ENCODE measurements at places on chromosomes 7 and 10.

DNA sequence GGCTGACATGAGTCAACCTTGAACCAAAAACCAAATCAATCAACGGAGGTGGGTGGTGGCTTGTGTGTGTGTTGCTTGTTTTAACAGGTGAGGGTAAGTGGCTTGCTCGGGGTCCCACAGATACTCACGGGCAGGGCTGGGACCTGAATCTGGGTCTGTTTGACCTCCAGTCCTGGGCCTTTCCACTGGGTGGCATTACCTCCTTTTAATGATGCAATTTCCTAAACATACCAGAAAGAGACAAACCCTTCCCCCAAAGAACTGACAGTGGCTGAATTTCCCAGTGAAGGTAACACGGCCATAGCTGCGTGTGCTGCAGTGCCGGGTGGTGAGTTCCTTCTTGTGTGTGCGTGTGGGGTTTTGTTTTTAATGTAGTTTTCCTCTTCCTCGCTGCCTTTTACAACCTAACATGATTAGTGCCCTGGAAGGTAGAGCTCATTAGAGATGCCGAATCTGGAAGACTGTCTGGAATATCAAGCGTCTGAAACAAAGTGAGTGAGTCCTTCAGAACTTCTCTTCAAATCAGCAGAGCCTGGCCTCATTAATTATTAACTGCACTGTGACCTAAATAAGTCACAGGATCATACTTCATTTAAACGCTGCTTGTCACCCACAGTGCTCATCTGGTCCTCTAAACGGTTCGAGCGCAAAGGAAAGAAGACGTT is 166.1 kb upstream of the TCERG1L start:
- DNase-seq, result no peak
- H3K27ac ChIP-seq, result no peak overlapping the region
- H3K27me3 ChIP-seq, result peaks cover 9% of the 10 kb centered on the region
- H3K36me3 ChIP-seq, result peaks cover 4% of the 10 kb centered on the region

DNA sequence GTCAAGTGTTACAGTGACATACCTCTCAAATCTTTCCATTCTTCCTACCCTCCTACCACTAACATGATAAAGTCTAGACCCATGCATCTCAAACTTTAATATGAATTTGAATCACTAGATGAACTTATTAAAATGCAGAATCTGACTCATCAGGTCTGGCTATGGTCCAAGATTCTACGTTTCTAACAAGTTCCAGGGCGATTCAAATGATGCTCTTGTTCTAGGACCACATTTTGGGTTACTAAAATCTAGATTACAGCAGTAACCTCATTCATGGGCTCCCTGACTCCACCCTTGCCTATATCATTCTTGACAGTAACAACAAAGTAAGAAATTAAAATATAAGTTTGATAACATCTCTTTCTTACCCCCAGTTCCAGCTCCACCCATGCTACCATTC is 124.8 kb upstream of the LSM8 start:
- no peak for DNase-seq
- H3K27me3 ChIP-seq, result no peaks in the 10 kb centered on the region
- H3K36me3 ChIP-seq, result no peaks in the 10 kb centered on the region
- H3K27ac ChIP-seq, result no peak overlapping the region

DNA sequence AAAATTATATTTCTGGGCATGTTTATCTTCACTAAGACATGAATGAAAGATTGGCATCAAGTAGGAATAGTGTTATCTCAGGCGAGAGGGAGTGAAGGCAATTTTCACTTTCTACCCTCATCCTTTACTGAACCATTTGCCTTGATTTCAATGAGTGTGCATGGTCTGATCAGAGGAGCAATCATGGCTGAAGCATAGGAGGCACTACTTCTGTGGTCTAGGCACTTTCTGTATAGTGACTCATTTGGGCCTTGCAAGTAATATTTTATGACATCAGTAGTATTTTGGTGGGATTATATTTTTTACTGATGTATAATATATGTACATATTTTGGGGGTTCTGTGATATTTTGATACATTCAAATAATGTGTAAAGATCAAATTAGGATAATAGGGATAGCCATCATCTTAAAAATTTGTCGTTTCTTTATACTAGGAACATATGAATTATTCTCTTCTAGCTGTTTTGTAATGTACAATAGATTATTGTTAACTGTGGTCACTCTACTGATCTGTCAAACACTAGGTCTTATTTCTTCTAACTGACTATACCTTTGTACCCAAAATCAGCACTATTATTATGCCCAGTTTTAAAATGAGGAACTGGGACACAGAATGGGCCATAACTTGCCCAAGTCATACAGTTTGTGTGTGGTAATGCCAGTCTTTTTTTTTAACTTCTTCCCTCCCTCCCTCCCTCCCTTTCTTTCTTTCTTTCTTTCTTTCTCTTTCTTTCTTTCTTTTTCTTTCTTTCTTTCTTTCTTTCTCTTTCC is 101.9 kb downstream of the RAB11FIP2 start:
- H3K27me3 ChIP-seq, result peaks cover 2% of the 10 kb centered on the region
- H3K27ac ChIP-seq, result no peak overlapping the region
- no peaks in the 10 kb centered on the region for H3K36me3 ChIP-seq
- H3K4me3 ChIP-seq, result no peak overlapping the region
- DNase-seq, result no peak

DNA sequence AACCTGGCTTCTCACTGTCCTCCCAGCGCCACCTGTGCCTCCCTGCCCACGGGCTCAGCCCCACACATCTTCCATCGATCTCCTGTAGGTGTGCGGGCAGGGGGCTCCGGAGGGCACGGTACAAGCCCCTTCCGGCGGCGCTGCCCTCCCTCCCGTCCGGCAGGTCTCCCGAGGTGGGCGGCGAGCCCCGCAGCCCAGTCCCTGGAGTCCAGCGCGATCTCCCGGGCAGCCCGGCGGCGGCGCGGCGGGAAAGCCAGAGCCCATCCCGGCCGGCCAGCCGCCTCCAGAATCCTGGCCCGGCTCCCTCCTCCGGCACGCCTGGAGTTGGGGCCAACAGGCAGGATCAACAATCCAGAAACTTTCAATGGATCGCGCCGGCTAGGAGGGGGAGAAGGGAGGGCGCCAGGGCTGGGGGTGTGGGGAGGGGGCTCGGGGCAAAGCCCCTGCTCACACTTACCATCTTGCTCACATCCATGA is 100.1 kb downstream of the HIP1 start:
- H3K4me1 ChIP-seq, result peaks cover 16% of the 10 kb centered on the region
- peak; percentile 74 for DNase-seq
- H3K27me3 ChIP-seq, result peaks cover 11% of the 10 kb centered on the region
- H3K36me3 ChIP-seq, result no peaks in the 10 kb centered on the region
- H3K27ac ChIP-seq, result peak overlapping the region; percentile 33

DNA sequence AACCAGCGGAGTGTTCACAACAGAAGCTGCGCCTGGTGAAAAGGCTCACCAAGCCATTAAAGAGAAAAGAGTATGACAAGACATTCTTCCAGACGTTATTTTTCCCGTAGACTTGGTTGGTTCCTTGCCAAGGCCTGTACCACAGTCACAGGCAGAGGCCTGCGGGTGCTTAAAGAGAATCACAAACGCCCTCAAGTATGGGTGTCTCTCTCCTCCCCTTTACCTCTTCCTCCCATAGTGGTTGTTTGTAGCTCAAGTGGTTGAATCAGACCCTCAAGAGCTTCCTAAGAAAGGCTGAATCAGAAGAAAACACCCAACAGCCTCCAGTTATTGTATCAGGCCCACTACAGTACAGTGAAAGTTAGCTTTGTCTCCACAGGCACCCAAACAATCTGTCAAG is 169.0 kb downstream of the CREB5 start:
- H3K4me1 ChIP-seq, result no peaks in the 10 kb centered on the region
- H3K4me3 ChIP-seq, result no peak overlapping the region
- no peak overlapping the region for H3K27ac ChIP-seq
- H3K36me3 ChIP-seq, result peaks cover 4% of the 10 kb centered on the region
- DNase-seq, result no peak

DNA sequence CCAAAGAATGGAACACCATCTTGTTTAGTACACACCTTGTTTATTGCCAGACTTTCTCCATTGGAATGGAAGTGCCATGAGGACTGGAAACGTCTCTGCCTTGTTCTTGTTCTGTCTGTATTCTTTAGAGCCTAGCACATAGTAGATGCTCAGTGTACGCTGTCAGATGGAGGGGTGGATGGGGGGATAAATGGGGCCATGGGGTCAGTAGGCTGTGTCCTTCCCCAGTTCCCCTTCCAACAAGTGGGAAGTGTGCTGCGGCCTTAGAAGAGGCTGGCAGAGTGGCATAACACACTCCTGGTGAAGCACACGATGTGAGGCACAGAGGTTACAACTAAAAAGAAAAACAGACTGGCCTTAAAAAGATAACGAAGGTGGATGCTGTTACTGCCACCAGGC is 61.9 kb downstream of the TMEM209 start:
- H3K27me3 ChIP-seq, result peaks cover 3% of the 10 kb centered on the region
- H3K4me1 ChIP-seq, result peaks cover 17% of the 10 kb centered on the region
- DNase-seq, result no peak
- no peaks in the 10 kb centered on the region for H3K36me3 ChIP-seq
- H3K4me3 ChIP-seq, result no peak overlapping the region

GRCh38 chr10:90430186-90430585 is 427.7 kb downstream of the HTR7 start:
- H3K27me3 ChIP-seq, result no peaks in the 10 kb centered on the region
- no peaks in the 10 kb centered on the region for H3K36me3 ChIP-seq
- no peak overlapping the region for H3K27ac ChIP-seq
- H3K4me1 ChIP-seq, result no peaks in the 10 kb centered on the region

DNA sequence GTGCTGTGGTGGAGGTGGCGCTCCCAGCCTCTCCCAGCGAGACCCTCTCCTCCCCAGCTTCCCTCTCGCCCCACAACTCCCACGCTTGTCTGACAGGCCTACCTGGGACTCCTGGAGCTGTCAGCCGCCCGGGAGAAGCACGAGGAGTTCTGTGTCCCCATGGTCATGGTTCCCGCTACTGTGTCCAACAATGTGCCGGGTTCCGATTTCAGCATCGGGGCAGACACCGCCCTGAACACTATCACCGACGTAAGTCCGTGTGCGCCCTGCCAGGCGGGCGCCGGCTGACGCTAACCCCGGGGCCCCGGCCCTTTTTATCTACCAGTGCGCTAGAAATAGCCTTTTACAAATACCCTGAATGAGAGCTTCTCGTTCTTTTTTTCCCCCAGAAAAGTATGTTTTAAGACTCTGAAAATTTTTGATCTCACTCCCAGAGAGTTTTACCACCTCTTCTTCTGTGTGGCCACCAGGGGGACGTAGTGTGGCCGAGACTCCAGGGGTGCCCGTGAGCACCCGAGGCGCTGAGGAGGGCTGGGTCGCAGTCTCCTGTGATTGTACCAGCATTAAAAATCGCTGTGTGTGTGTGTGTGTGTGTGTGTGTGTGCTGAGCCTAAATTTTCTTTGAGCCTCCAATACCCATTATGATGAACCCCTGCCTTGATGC is 52.6 kb downstream of the PFKP start:
- no peaks in the 10 kb centered on the region for H3K36me3 ChIP-seq
- H3K4me3 ChIP-seq, result no peak overlapping the region
- H3K27ac ChIP-seq, result no peak overlapping the region
- H3K4me1 ChIP-seq, result peaks cover 4% of the 10 kb centered on the region

DNA sequence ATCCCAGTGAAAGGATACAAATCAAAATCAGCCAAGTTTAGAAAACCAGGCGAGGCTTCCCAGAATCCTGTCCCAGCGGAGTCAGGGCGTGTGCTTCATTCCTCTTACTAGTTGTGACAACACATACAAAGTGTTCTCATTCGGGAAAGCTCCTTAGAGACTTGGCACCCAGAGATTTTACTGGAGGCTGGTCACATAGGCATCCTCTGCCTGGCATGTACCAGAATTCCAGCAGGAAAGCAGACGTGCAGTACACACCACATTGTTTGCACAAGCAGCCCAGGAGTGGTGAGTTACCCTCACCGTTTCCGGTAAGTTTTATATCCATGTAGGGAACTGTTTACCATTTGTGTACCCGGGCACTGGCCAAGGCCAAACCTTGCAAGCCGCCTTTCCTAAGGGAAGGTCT is 34.9 kb downstream of the MMRN2 start:
- no peak overlapping the region for H3K27ac ChIP-seq
- H3K27me3 ChIP-seq, result peaks cover 1% of the 10 kb centered on the region
- no peak overlapping the region for H3K4me3 ChIP-seq
- peaks cover 7% of the 10 kb centered on the region for H3K36me3 ChIP-seq
- DNase-seq, result no peak

DNA sequence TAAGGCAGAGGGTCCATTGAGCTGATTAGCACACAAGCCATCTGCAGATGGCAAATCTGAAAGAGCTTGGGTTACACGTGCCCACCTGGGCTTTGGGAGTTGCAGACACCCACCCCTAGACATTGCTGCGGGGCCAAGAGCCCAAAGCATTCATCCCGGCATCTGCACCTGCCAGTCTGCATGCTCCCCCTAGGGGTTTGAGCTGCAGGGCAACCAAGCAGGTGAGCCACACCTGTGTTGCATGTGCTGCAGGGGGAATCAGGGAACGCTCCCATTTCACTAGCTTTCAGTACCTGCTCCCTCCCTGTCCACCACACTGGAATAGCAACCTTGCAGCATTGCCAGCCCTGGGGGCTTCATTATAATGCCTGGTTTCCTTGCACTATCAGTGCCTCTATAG is 21.1 kb downstream of the C7orf33 start:
- no peak overlapping the region for H3K27ac ChIP-seq
- DNase-seq, result no peak
- peaks cover 26% of the 10 kb centered on the region for H3K4me1 ChIP-seq
- no peaks in the 10 kb centered on the region for H3K36me3 ChIP-seq

DNA sequence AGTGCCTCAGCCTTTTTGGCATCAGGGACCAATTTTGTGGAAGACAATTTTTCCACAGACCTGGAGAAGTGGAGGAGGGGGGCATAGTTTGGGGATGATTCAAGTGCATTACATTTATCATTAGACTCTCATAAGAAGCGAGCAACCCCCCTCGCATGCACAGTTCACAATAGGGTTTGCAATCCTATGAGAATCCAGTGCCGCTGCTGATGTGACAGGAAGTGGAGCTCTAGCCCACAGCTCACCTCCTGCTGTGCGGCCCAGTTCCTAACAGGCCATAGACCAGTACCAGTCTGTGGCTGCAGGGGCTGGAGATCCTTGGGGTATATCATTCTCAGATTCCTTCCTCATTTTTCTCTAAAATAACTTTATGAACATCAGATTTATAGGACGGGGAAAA is 50.8 kb downstream of the ATAD1 start:
- DNase-seq, result no peak
- no peak overlapping the region for H3K4me3 ChIP-seq
- H3K27me3 ChIP-seq, result no peaks in the 10 kb centered on the region
- no peaks in the 10 kb centered on the region for H3K36me3 ChIP-seq
- H3K27ac ChIP-seq, result no peak overlapping the region

GRCh38 chr7:4856336-4857057 is 5.3 kb downstream of the PAPOLB start:
- H3K4me1 ChIP-seq, result peaks cover 20% of the 10 kb centered on the region
- peak overlapping the region; percentile 65 for H3K4me3 ChIP-seq
- H3K27ac ChIP-seq, result peak overlapping the region; percentile 91
- H3K36me3 ChIP-seq, result peaks cover 15% of the 10 kb centered on the region
- H3K27me3 ChIP-seq, result peaks cover 4% of the 10 kb centered on the region

GRCh38 chr7:140983802-140984201 is 30.9 kb downstream of the MRPS33 start:
- no peaks in the 10 kb centered on the region for H3K4me1 ChIP-seq
- H3K4me3 ChIP-seq, result no peak overlapping the region
- no peak overlapping the region for H3K27ac ChIP-seq
- H3K36me3 ChIP-seq, result no peaks in the 10 kb centered on the region

GRCh38 chr7:20301311-20301939 is 29.3 kb upstream of the ITGB8 start:
- no peak overlapping the region for H3K27ac ChIP-seq
- H3K4me3 ChIP-seq, result no peak overlapping the region
- no peaks in the 10 kb centered on the region for H3K4me1 ChIP-seq
- no peaks in the 10 kb centered on the region for H3K36me3 ChIP-seq
- no peak for DNase-seq
- H3K27me3 ChIP-seq, result no peaks in the 10 kb centered on the region

- H3K27ac ChIP-seq, result peak overlapping the region; percentile 78
- no peaks in the 10 kb centered on the region for H3K27me3 ChIP-seq
- H3K4me1 ChIP-seq, result peaks cover 18% of the 10 kb centered on the region
- no peak for DNase-seq
- H3K36me3 ChIP-seq, result no peaks in the 10 kb centered on the region
These were observed 36.5 kb downstream of the RAPGEF5 start for GRCh38 chr7:22320416-22320815.

Data from glutamatergic neuron (in vitro differentiated cells).